ENCODE measurements at places on chromosomes 5 and 9.
A peak's percentile ranks its signal among the peaks of the same experiment; 100 is the strongest.

DNA sequence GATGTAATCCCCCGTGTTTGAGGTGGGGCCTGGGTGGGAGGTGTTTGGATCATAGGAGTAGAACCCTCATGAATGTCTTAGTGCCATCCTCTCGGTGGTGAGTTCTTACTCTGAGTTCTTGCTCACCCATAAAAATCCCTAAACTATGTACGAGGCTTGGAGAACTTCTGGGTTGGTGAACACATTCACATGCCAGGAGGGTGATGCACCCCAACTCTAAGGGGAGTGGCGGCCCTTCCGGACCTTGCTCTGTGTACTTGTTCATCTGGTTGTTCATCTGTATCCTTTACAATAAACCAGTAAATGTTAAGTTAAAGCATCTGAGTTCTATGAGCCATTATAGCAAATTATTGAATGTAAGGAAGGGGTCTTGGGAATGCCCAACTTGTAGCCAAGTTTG is 36.0 kb upstream of the RIC1 start:
- no peak for DNase-seq

DNA sequence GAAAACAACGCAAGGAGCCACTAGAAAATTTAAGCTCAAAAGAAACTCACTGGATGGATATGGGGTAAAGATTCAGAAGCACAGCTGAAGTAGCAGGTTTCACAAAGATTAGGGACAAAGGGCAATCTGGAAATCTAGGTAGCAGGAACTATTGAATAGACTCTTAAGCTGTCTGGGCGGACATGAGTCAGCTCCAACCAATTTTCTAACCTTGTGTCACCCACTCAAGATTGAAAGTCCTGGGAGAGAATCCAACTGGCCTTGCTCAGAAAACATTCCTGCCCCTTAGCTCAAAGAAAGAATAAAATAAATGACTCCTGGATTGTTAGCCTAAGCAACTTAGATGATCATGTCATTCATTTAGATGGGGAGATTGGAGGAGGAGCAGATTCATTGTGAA is 69.2 kb downstream of the STK32A start:
- peak; percentile 80 for DNase-seq

GRCh38 chr5:177347699-177348098 is 3.8 kb downstream of the LMAN2 start:
- DNase-seq: no peak

GRCh38 chr9:19342947-19343346 is 37.1 kb downstream of the RPS6 start:
- DNase-seq: peak; percentile 61

GRCh38 chr5:127588368-127588767 is 60.5 kb upstream of the CTXN3 start:
- DNase-seq: no peak

- DNase-seq: no peak
These were observed 31.6 kb upstream of the ENHO start for GRCh38 chr9:34554211-34555001.

DNA sequence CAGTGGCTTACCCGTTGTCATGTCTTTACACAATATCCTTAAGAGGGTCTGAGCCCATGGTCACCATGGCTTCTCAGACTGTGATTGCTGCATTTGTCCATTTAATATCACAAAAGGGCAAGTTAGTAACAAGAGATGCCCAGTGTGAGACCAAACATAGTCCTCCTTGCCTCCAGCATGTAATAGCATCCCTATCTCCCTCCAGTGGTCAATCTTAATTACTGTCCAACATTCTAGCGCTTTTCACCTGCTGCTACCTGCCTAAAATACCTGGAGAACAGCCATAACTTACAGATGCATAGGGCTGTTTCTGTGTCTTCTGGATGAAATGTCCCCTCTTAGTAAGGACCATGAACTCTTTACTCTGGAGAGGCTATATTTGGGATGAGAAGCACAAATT is 267.2 kb upstream of the DAB2 start:
- DNase-seq: no peak

- DNase-seq: no peak
These were observed 8.2 kb upstream of the CCL21 start for GRCh38 chr9:34717996-34718614.

DNA sequence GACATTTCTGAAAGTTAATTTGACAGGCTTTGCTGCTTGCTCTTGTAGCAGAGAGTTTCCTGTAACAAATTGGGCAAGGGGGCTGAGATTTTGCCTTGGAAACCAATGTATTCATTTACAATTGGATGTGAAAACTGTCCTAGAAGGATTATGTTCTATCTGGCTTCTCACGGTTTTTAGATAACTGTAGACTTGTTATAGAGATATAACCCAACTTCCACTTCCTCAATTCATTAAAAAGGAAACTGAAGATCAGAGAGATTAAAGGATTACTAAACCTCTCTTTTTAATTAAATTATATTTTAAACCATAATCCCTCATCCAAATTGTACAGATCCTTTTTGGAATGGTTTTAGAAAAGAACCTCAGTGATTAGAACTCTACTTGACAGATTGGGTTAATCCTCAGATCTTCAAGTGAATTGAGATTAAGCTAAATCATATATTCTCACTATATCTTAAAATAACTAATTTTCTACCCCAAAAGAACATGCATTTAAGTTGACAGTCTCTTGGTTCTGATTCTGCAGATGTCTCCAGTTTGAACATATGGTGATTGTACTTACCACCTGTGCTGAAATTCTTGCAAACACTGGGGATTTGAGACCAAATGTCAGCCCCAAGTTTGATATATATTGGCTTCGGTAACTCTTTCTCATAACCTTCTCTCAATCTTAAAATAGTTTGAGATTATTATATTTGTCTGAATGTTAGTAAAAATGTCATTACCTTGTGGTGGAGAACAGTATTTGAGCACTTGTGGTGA is 130.1 kb upstream of the C9orf72 start:
- DNase-seq: no peak

GRCh38 chr5:156328161-156328560 is 1.2 kb downstream of the SGCD start:
- no peak for DNase-seq

DNA sequence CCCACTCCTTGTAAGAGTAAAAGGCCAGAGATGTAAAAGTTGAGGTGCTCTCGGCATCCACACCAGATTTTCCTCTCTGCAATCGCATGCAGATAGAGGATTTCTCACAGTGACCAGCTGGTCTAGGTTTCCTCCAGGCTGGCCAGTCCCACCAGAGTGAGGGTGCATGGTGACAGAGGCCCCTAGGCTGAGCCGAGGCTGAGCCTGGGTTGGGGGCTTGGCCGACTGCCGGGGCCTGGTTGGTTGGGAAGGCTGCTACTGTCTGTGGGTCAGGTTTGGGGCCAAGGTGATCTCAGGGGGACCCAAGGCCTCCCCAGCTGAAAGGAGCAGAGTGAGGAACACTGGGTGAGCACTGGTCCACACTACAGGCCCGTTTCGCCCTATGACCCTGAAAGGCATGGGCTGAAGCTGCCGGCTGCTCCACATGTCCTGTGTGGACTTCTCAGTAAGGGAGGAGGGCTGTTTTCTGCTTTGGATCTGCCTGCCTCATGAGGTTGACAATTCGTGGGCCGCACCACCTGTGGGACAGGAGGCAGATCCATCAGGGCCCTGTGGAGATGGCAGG is 400.8 kb upstream of the IRX4 start:
- DNase-seq: no peak

DNA sequence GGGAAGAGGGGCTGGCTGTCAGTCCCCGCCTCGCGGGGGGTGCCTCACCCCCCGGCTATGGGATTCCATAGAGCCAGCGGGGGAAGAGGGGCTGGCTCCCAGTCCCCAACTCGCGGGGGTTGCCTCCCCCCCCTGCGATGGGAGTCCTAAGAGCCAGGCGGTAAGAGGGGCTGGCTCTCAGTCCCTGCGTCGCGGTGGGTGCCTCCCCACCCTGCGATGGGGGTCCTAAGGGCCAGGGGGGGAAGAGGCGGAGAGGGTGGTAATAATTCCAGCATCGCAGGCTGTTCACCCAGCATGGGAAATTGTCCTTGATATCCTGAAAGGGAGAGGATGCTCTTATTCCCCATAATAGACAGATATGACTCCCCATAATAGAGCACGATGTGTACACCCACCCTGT is 9.6 kb upstream of the LCN2 start:
- no peak for DNase-seq
